ENCODE measurements at places on chromosomes 1 and 21.
A peak's percentile ranks its signal among the peaks of the same experiment; 100 is the strongest.

DNA sequence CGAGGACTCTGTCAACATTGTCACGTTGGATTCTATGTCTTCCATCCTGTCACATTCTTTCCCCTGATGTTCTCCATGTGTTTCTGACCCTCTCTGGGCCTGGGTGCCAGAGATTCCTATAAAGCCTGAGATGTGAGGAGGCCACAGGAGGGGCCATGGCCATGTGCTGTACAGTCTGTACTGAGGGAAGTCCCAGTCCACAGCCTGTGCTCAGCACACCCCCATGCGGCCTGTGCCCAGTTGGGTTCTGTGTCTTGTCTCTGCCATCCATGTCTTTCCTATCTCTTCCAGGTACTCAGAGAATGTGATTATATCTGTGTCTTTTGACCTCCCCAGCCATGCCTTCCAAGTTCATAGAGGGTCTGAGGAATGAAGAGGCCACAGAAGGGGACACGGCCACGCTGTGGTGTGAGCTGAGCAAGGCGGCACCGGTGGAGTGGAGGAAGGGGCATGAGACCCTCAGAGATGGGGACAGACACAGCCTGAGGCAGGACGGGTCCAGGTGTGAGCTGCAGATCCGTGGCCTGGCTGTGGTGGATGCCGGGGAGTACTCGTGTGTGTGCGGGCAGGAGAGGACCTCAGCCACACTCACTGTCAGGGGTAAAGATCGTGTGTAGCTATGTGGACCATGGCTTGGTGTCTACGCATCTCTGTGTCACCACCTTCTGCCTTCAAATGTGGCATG lies 86.1 kb downstream of the OBSCN start:
- peak; percentile 5 for DNase-seq

DNA sequence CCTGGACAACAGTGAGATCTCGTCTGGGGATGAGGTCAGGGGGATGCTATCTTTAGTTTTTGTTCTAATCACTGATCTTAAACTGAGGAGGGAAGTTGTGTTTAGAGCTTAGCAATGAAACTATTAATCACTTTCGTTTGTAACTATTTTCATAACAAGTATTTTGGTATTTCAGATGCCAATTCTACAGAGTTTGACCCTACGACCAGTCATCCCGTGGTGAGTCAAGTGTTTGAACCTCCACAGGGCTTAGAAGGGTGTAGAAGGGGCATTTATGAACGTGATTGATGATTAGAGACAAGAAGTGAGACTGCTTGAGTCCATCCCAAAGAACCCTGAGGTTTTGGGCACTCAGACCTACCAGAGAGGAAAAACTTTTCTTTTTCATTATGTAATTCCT lies 15.6 kb downstream of the SLFNL1 start:
- DNase-seq, result no peak

- DNase-seq, result peak; percentile 33
Observed at GRCh38 chr1:229863651-229864545, 203.1 kb upstream of the GALNT2 start.

DNA sequence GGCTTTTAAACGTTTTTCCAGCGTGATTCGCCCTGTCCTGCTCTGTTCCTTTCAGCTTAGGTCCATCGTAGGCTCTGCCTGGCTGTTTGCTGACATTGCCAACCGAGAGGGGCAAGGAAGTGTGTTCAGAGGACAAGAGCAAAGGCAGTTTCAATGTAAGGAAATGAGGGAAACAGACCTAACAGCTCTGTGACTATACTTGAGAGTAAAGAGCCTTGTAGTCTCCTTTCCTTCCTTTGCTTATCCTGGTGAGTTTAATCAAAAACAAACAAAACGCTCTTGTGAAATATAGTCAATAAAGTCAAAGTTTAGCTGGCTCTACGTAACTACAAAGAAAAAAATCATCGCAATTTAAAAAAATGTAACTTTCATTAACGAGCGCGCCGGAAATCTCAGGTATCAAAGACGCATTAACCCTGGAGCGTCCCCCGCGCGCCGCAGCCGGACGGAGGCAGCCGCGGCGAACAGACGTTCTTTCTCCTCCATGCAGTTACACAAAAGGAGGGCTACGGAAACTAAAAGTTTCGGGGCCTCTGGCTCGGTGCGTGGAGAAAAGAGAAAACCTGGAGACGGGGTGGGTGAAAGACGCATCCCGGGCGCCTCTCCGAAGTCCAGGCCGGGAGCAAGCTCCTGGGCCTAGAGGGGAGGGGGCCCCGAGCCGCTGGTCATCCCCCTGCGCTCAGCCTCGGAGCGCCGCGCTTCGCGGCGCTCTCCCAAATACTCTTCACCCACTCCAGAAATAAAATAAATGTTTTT lies 617 bp upstream of the ADGRL2 start:
- peak; percentile 67 for DNase-seq

DNA sequence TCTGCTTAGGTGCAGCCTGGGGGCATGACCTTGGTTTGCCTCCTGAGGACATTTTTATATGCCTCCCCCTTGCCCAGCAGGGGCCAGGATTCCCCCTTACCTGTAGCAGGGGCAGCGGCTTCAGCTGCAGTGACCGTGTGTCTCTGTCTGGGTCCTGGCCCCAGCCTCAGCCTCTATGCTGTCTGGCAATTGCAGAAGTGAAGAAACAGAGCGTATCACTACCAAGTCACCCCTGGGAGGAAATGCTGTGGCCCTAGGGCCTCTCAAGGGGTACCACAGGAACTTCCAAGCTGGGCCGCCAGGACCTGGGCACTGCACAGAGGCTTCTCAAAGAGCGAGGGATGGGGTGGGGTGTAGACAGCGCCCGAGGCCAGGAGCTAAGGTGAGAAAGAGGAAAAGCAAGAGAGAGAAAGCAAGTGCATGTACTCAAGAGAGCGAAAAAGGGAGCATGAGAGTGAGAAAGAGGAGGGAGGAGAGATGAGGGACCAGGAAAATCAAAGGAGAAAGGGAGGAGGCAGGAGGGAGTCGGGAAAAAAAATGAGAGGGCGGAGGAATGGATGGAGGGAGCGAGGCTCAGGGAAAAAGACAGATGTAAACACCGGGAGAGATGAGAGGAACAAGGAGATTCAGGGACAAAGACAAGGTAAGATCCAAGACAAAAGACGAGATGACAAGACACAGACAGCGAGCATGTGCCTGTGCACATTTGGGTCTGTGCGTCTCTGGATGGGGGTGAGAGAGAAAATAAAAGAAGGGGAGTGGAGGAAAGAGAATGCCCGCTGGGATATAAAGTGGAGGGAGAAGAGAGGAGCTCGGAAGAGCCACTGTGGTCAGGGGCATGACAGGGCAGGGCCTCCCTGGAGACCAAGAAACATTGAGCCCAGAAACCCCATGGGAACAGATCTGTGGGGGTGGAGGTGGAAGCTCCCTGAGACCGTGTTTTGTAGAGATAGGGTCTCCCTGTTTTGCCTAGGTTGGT lies at the start of gene PTAFR:
TSS of gene PTAFR (minus strand) at position 199 of the 979 bp plus-strand sequence. CDS start 25,669 bp downstream, outside the sequence.
- no peak for DNase-seq

GRCh38 chr1:218527737-218528136 lies 182.6 kb downstream of the TGFB2 start:
- DNase-seq, result no peak

DNA sequence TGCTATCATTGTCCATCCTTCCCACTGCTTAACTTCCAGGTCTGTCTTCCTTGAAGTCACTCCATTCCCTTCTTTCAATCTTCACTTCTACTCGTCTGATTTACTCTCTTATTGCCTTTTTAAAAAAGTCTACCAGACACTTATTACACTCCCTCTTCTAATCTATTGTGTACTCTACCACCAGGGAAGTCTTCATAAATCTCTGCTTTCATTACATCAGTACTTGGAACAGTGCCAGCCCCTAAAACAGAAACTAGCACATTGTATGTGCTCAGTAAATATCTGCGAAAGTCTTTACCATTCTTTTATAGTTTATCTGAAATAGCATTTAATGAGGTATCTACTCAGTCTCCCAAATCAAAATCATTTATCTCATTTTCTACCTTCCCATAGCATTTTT lies 236.4 kb downstream of the USH2A start:
- DNase-seq, result no peak

GRCh38 chr1:181326348-181326747 lies 157.0 kb upstream of the CACNA1E start:
- no peak for DNase-seq

DNA sequence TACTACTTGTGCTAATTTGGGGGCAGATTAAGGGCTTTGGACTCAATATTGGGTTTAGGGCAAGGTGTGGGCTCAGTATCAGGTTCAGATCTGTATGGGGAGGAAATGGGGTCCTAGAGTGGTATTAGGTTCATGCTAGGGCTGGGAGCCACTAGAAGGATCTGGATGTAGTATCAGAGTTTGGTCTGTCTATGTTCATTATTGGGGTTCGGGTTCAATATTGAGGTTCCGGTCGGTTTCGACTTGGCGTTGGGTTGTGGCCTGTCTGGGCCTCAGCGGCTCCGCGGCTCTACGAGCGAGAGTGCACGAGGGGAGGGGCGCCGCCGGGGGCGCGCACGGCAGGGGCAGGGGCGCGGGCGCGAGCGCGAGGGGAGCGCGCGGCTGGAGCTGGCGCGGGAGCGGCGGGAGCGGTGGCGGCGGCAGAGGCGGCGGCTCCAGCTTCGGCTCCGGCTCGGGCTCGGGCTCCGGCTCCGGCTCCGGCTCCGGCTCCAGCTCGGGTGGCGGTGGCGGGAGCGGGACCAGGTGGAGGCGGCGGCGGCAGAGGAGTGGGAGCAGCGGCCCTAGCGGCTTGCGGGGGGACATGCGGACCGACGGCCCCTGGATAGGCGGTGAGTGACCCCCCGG lies at the start of gene PTPRF:
TSS of gene PTPRF (plus strand) at position 401 of the 624 bp plus-strand sequence. CDS start 14,193 bp downstream, outside the sequence.
- peak; percentile 74 for DNase-seq

GRCh38 chr21:31566064-31566463 lies 93.4 kb upstream of the SOD1 start:
- DNase-seq, result no peak

DNA sequence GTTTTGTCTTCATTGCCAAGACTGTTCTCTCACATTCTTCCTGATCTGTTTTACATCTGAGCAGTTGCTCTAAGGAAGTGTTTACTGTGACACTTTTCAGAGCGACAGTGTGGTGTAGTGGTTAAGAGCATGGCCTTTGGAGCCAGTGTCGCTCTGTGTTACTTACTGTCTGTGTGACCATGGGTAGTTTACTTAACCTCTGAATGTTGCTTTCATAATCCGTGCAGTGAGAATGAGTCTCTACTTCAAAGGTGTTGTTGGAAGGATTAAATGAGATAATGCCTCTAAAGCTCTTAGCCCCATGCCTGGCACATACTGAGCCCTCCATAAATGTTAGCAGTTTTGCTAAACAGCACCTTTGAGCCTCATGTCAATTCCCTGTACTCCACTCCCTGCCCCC lies 35.9 kb upstream of the ZFP69B start:
- DNase-seq, result no peak

DNA sequence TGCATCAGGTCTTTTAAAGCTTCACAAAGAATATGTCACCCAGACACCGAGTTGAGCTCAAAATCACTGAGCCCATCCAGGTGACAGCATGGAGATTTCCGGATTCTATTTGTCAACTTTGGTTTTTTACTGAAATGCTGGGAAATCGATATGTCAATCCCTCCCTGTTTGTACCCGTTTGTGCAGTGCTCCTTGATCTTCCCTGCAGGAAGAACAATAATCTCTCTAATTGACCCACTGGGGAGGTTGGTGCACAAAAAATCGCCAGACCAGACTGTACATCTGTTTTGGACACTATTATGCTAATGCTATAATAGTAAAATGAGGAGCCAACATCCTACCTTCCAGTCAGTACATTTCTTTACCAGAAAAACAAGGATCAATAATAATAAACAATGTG lies 1.8 kb downstream of the BARHL2 start:
- no peak for DNase-seq

GRCh38 chr1:184686540-184686939 lies 68.1 kb downstream of the EDEM3 start:
- no peak for DNase-seq
